Mammary epithelial cell (primary cell): ENCODE measurements at places on chromosomes 4 and X.

- DNase-seq = no peak
Measured at GRCh38 chrX:106874075-106874474, 29.1 kb downstream of the RIPPLY1 start.

GRCh38 chr4:83625821-83626220 is 89.9 kb downstream of the GPAT3 start:
- no peak for DNase-seq

GRCh38 chr4:15719506-15719905 is 16.6 kb downstream of the BST1 start:
- no peak for DNase-seq

- no peak for DNase-seq
Measured at GRCh38 chr4:95644417-95644816, 95.6 kb upstream of the UNC5C start.

GRCh38 chrX:45592101-45592500 is 391.4 kb upstream of the DIPK2B start:
- DNase-seq = no peak

GRCh38 chrX:150482537-150483206 is 85.7 kb upstream of the MTM1 start:
- peak; percentile 92 for DNase-seq

DNA sequence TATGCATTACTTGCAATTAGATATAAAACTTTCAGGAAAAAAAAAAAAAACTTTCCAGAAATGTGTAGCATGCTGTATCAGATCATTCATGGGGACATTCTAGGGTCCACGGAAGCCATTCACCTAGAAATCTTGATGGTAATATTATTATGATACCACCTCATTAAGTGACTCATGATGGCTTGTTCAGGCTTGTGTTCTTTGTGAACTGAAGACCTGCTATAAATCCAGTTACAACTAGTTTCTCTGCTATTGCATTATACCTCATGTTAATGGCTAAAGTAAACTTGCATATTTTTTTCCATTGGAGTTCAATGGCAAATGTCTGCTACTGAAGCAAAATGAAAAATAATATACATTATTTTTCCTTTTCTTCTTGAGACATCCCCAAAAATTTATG is 35.3 kb upstream of the PTPN13 start:
- peak; percentile 87 for DNase-seq

GRCh38 chr4:30770049-30770549 is 49.9 kb downstream of the PCDH7 start:
- DNase-seq = peak; percentile 79

DNA sequence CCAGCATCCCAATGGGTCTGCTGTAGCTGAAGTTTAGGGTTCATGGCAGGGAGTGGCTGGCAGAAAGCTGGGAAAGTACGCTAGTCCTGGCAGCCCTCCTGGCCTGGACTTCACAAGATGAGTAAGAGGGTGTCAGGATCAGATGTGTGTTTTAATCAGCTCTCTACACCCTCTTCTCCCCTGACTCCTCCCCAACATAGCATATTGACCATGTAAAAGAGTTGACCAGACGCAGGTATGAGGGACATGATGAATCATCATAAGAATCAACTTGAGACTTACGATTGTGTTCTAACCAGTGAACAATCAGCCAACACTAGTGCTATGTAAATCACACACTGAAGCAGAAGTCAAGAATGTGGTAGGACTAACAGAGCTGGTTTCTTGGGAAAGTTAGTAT is 5.3 kb downstream of the SOWAHB start:
- peak; percentile 94 for DNase-seq

GRCh38 chr4:10018818-10019461 is 2.4 kb downstream of the SLC2A9 start:
- DNase-seq = peak; percentile 94

DNA sequence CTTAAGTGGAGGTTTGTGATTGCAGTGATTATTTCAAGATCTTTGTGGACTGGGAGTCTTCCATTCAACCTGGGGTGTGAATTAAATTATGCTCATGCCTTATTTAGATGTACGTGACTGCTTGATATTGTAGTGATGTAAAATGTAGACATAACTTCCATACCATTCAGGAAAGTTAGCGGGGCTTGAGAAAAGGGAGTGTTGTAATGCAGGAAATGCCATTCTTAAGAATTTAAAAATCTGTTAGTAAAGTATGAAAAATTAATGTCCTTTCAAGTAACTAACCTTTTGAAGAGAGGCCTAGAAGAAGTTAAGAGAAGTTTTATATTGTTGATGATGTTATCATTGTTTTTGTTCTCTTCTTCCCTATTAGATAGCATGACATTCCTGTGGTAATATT is 318.2 kb downstream of the CCSER1 start:
- DNase-seq = no peak

GRCh38 chr4:27082776-27083175 is 222.1 kb downstream of the STIM2 start:
- no peak for DNase-seq

DNA sequence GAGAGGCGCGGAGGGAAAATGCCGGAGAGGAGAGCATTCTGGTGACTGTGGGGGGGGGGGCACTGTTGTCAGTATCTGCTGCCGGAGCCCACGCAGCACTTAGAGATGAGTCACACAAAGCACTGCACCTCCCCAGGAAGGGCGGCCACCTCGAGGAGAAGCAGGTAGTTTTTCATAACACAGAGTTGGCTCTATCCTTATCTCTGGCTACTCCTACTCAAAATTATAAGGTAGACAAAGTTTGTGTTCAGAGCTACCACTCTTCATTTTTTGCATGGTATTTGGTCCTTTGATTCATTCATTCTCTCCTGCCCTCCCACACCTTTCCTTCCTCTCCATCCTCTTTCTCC is 76.2 kb upstream of the SCOC start:
- peak; percentile 54 for DNase-seq
